Right lung (tissue), 10 donors: ENCODE measurements at places on chromosomes 3 and 15. TPM values are rescaled to one million over a fixed set of nuclear protein-coding genes. Genes with fewer than 3 reads are reported as not detected.

GRCh38 chr15:36738817-36739216 is 159.4 kb downstream of the CDIN1 start:
- DNase-seq, result no peak

GREM1 gene
- polyA plus RNA-seq, result 0.09 TPM

NCK1 gene
- polyA plus RNA-seq, result 57.3 TPM

DNA sequence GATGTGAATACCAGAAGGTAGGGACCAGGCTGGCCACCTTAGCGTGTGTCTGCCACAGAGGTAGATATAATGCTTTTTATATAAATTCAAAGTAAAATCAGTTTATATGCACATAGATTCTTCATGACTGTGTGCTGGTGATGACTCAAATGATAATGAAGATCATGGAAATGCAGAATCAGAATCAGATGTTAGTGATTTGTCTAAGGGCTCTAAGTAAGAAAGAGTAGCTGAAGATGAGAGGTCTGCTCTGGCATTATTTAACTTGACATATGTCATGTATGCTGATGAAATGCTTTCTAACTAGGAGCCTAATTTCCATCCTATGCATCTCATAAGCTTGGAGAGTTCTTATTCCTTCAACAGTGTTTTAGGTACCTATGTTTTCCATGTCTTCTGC is 50.3 kb upstream of the DPH6 start:
- no peak for DNase-seq

CACNA1D gene
- polyA plus RNA-seq, result 50.8 TPM

IMPG2 gene
- 0.74 TPM for polyA plus RNA-seq

DNA sequence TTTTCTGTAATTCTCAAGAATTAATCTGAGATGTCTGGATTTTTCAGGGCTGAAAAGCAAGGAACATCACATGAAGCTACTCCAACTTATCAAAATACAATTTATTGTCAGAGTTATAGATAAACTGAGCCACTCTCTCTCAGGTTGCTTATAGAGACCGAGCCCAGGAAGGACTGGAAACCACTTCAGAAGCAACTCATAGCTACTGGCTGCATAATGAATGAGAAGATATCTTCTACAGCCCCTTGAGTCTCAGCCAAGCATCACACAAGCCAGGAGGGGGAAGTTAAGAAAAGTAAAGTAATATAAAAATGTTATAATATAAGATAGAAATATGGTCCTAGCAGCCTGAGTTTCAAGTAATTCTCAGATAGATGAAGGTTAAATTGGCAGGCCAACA is 186.0 kb downstream of the TNIK start:
- DNase-seq, result no peak

DNA sequence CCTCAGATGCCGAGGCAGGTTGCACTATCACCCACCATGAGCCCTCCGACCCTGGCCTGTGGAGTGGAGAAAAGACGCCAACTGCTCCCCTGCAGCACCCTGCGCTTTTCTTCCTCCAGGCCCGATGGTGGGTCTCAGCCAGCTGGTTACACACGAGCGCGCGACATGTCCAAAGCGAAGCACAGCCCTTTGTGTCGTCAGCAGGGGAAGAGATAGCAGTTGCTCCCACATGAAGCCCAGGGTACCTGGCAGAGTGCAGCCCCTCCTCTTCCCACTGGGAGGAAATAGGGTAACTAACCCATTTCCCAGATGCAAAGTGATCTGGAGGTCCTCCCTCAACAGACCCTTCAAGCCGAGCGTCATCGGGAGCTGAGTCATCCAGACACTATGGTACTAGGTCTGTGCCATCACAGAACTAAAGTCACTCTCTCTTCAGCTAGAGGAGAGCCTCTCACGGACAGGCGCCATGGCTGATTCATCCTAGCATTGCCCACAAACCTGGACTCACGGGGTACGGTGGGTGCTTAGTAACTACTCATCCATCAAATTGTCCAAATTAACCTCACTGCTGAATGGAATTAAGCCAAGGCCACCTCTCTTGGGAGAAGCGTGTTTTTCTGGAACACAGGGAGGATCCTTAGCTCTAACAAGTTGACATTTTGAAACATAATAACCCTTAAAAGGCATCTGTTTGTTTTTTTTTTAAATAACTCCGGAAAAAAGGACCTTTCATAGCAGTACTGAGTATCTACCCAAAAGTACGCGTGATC is 45.2 kb upstream of the BDH1 start:
- no peak for DNase-seq

DNA sequence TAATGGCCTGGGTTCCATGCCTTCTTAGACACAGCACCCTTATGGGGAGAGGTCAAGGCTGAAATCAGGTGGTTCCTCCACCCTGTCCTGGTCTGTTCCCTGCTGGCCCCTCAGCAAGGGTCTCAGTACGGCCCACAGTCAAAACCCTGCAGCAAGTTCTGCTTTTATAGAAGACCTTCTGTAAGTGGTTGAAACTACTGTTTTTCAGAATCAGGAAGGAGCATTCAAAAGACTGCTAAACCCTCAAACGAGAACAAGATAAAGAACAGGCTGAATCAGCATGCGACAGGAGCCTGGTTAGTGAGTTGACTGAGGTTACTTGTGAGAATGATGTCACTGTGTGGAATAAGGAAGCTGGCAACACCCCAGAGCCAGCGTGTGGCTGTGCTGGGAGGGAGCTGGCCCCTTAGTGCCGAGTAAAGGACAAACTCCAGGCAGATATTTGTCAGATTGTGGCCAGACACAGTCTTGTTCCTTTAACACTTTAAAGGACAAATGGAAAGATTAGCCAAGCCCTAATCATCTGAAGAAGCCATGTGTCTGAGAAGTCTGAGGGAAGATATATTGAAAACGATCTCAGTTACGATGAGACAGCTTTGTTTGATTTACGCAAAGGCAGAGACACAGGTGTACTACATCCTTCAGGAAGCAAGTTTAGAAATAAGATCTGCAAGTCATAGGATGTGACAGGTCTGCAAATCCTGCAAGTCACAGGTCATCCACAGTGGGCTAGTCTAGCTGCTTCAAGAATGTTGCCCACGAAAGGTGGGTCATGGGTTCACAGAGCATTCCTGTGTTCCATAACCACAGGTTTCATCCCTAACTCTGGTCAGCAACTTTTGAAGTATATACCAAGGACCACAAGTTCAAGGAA is 54.0 kb downstream of the B3GNT5 start:
- peak; percentile 69 for DNase-seq

DNA sequence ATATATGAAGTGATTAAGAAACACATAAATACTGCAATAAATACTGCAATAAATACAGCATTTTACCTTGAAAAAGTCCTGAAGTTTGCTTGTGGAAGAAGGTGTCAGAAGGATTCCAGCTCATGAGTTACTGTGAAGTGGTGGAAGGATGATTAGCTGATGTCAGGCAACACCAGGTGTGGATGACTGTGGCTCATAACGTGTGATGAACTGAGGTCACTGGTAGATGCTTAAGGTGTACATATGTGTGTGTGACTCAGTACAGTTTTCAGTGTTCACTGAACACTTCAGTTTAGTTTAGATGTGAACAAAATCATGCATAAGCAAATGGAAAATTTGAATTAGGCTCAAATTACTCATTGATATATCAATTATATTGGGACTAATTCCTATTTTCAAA is 1045.0 kb downstream of the NTRK3 start:
- no peak for DNase-seq

- DNase-seq, result no peak
Observed at GRCh38 chr3:190562866-190563510, 49.1 kb downstream of the IL1RAP start.

DNA sequence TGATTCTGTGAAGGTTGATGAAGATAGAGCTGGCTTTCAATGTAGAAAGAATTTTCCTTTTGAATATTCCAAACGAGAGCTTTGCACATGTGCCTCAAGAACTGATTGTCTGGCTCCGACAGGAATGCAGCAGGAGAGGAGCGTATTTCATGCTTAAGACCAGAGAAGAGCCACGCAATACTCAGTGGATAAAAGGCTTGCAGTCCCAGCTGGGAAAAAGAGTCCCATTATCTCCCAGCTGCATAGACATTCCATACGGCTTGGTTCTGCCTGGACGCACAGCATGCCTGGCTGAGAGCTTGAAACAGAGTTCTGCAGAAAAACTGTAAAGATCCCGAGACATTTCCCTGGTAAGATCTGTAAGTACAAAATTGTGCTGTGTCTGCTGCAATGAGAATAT is at the start of gene CNTN6:
TSS of gene CNTN6 (plus strand) at position 254 of the 400 bp plus-strand sequence. CDS start 54,985 bp downstream, outside the sequence.
- no peak for DNase-seq

- DNase-seq, result peak; percentile 56
Observed at GRCh38 chr3:72601060-72601459, 247.2 kb downstream of the SHQ1 start.

ZNF639 gene
- polyA plus RNA-seq, result 61.1 TPM

GRCh38 chr15:63572749-63573464 is 24.3 kb upstream of the FBXL22 start:
- no peak for DNase-seq

DNA sequence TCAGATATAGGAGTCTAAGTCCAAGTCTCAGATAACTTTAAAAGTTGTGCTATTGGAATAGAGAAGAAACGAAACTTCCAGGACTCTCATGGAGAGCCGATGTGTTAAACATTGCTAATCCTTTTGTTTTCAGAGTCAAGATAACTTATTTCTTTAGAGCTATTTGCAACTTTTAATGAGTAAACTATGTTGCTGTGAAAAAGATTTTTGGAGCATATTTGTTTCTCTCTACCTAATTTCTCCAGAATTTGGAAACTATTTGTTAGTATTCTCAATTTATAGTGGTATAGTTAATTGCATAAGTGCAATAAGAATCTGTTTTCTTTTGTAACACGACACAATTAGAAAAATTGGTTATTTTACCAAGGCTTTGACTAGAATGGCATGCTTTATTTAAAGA is 588.9 kb downstream of the NTRK3 start:
- DNase-seq, result no peak

CCDC50 gene
- 83.8 TPM for polyA plus RNA-seq

- no peak for DNase-seq
Observed at GRCh38 chr15:90860942-90861675, 7.3 kb upstream of the FURIN start.

IL1RAP gene
- 19.9 TPM for polyA plus RNA-seq

DNA sequence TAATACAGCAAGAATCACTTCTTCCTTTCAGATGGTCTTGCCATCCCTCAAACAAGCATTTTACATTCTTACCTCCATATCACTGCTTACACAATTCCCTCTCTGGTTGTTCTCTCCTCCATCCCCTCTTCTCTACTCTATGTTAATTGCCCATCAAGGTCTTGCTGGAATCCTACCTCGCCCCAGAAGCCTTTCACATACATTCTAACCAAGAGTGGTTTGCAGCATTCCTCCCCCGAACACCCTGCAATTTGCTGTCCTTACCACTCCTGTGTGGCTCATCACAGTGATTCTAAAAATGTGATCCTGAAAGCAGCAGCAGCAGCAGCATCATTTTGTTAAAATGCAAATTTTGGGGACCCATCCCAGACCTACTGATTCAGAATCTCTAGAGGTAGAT is 30.6 kb downstream of the TNIK start:
- DNase-seq, result no peak

FILIP1L gene
- polyA plus RNA-seq, result 19.9 TPM

THSD4 gene
- polyA plus RNA-seq, result 19.4 TPM

GRCh38 chr15:66673410-66674322 is 28.4 kb upstream of the SMAD6 start:
- DNase-seq, result no peak

STAB1 gene
- 43.4 TPM for polyA plus RNA-seq

- DNase-seq, result no peak
Observed at GRCh38 chr15:74431645-74432044, 2.1 kb downstream of the SEMA7A start.

NAALADL2 gene
- polyA plus RNA-seq, result 8.4 TPM

GRCh38 chr15:33188641-33189257 is 5.8 kb downstream of the FMN1 start:
- DNase-seq, result no peak

GRCh38 chr15:67917636-67918035 is 77.8 kb upstream of the RNU6-1 start:
- DNase-seq, result no peak

DNA sequence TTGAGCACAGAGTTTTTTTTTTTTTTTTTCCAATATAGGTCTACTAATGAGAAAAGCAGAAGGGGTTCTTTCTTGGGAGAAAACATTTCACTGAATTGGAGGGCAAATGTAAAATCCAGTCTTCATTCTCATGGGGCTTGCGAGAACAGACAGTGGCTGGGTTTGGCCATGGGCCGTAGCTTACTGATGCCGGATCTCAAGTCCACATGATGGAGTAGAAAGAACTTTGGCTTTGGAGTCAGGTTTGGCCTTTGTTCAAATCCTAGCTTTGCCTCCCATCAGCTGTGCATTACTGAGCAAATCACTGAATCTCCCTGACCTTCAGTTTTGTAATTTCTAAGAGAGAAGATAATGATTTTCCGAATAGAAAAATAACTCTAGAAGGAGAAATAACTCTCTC is 59.7 kb downstream of the LMCD1 start:
- DNase-seq, result no peak

- no peak for DNase-seq
Observed at GRCh38 chr15:42279234-42279723, 6.0 kb upstream of the TMEM87A start.

PARP6 gene
- polyA plus RNA-seq, result 110 TPM

- DNase-seq, result no peak
Observed at GRCh38 chr3:190533511-190534281, 19.8 kb downstream of the IL1RAP start.
